ENCODE measurements at places on chromosomes 5 and 9. TPM values are rescaled to one million over a fixed set of nuclear protein-coding genes. Genes with fewer than 3 reads are reported as not detected.

Gene AQP3
- 20.0 TPM for total RNA-seq

DNA sequence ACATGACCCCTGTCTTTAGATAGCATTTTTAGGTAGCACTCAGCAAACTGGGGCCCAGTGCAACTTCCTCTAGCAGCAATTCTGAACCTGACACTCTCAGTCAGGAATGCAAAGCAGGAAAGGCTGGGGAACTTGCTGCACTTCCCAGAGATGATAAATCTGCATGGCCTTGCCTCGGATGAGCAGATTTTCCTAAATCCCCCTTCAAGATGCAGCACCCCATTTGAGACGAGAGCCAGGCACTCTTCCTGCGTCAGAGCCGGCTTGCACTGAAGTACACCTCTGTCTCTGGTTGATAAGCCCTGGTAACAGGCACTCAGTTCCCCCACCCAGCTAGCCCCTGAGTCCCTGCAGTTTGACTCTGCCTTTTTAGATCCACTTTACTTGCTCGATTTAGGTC lies 296.7 kb upstream of the PANK3 start:
- no peak for DNase-seq

DNA sequence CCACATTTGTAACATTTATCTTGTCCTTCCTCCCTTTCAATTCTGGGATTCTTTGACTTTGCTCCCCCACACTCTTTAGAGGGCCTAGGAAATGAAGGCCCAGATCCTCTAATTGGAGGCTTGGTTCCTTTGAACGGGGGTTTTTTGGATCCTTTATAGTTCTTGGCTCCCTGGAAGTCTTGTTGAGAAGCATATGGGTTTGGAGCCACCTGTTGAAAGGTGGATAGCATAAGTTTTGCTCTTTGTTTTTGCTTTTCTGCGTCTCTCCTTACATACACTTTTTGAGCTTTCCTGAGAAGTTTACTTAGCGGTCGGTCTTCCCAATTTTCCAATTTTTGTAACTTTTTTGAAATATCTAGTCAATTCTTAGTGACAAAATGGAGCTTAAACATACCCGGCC lies 17.8 kb downstream of the IFT74 start:
- DNase-seq, result no peak

GRCh38 chr9:36967997-36968396 lies 66.1 kb downstream of the PAX5 start:
- no peak for DNase-seq

DNA sequence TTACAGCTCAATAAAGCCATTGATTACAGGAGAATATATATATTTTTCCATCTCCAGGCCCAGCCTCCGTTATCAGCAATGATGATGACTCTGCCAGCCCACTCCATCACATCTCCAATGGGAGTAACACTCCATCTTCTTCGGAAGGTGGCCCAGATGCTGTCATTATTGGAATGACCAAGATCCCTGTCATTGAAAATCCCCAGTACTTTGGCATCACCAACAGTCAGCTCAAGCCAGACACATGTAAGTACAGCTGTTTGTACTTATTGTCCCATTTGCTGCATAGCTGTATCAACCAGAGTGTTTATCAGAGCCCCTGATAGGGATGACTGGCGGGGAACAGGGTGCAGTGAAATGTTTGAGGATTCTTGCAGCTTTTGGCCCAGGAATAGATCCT lies 197.7 kb downstream of the NTRK2 start:
- DNase-seq, result no peak

- DNase-seq, result no peak
Observed at GRCh38 chr5:72248410-72248981, 71.5 kb downstream of the MRPS27 start.

All from gastrocnemius medialis (tissue), 4 donors.